ENCODE measurements at places on chromosomes 2 and 18. TPM values are rescaled to one million over a fixed set of nuclear protein-coding genes. Genes with fewer than 3 reads are reported as not detected.
A peak's percentile ranks its signal among the peaks of the same experiment; 100 is the strongest.

- peak; percentile 20 for DNase-seq
- H3K4me1 ChIP-seq: peaks cover 41% of the 10 kb centered on the region
Measured at GRCh38 chr2:55010149-55010591, 40.1 kb downstream of the RTN4 start.

DNA sequence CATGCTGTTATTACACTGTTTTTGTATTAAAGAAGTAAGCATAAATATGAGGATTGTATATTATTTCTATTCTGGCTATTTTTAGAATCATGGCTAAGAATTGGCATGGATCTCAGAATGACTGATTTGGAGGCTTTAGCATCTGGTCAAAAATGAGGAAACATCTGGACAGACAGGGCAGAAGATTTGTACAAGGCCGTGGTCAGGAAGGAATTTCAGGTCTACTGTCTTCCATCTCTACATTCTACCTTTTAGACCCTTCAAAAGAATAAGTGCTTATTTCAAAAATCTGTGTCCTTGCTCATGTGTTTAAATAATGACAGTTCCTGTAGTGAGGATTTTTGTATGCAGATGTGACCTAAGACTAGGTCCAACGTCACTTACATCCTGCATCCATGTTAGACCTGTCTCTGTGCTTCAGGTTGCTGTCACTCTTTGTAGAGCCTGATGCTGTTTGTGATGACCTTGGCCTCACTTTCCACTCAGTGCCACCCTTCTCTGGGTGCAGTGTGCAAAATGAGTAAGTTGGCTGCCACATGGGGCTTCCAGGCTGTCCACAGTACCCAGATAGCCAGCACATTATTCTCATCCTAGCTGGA, 54.7 kb upstream of the B3GNT2 start:
- no peak overlapping the region for H3K4me3 ChIP-seq
- DNase-seq: no peak
- H3K4me1 ChIP-seq: no peaks in the 10 kb centered on the region
- H3K27me3 ChIP-seq: no peaks in the 10 kb centered on the region
- no peak overlapping the region for H3K27ac ChIP-seq

DNA sequence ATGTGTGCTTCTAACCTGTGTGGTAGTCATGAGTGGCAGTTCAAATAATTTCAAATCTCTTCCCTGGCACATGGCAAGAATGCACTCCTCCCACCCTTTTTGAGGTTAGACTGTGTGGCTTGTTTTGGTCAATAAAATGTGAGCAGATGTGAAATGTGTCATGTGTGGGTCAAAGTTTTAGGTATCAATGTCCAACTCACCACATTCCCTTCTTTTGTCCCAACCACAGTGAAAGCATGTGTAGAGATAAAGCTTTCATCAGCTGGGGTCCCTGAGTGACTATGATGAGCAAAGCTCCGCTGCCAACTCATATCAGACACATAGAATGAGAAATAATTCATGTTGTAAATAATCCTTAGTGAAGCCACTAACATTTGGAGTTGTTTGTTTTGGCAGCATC, 118.2 kb downstream of the PAX3 start:
- H3K36me3 ChIP-seq: no peaks in the 10 kb centered on the region
- H3K4me1 ChIP-seq: peaks cover 18% of the 10 kb centered on the region
- no peak overlapping the region for H3K4me3 ChIP-seq

NCKAP5 gene
- total RNA-seq: 0.43 TPM

Measured in neural progenitor cell (in vitro differentiated cells).